ENCODE measurements at places on chromosomes 3 and 15. TPM values are rescaled to one million over a fixed set of nuclear protein-coding genes. Genes with fewer than 3 reads are reported as not detected.

- no peak for DNase-seq
Observed at GRCh38 chr15:23477920-23478319, 30.9 kb upstream of the GOLGA6L2 start.

GRCh38 chr3:69051756-69052471 is at the start of gene TMF1:
TMF1 (minus strand) TSS chr3:69052333; CDS start chr3:69052086, 247 bp downstream.
- DNase-seq = peak; percentile 93

Gene SYNPR
- total RNA-seq = not detected

DNA sequence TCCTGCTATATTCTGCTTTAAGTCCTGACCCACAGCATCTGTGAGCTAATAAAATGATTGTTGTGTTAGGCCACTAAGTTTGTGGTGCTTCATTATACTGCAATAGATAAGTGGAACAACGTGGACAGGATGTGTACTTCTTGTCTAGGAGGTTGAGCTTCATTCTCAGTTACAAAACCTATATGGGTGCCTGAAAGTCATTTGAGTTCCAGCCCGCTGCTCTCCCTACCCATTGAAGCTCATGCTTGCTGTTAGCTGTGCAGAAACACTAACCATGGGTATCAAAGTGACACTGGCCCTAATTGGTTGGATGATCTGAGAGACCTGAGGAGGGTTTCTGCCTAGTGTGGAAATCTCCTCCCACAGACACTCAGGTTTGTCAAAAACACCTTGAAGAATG is 357.2 kb downstream of the PDCD6IP start:
- no peak for DNase-seq

DNA sequence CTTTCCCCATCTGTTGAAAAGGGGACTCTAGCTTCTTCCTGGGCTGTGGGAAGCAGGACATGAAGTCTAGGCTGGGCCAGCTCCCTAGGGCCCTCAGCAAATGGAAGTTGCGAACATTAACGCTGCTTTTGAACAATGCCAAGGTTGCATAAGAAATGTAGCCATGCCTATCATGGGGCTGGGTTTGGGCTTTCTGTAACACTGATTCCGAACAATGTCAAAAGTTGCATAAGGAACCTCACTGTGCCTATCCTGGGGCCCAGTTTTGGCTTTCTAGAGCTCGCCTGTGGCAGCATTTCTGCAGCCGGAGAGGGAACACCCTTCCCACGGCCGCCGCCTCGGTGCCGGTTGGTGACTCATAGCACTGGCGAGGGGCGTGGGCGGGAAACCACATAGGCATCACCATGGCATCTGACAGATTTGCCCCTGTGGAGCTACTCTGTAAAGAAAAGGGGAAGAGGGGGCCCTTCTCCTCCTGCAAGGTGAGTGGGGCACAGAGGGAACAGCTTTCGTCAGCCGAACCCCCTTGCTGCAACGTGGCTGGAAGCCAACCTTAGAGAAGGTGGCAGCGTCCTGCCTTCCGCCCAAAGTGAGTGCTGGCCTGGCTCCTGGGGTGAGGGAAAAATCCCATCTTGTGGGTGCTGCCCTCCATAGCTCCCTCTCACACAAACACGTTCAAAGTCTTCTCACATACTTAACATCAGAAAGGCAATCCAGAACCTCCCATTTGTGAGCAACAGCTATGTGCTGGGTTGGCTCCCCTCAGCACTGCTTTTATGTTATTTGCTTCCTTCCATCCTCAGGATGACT is 46.6 kb upstream of the ATP2B2 start:
- DNase-seq = peak; percentile 80

All from PC-3 (cell line).